Fibroblast of lung (primary cell): ENCODE measurements at places on chromosomes 5 and 9. TPM values are rescaled to one million over a fixed set of nuclear protein-coding genes. Genes with fewer than 3 reads are reported as not detected.

Gene OR1J2
- 0.26 and 0.33 TPM in 2 replicates for total RNA-seq

Gene UBE2QL1
- under 0.01 TPM in 1 of 2 replicates, not detected in the other for total RNA-seq

Gene DPYSL3
- total RNA-seq, result 135 and 206 TPM in 2 replicates

- no peak overlapping the region for H3K4me3 ChIP-seq
- peaks cover 13% of the 10 kb centered on the region for H3K36me3 ChIP-seq
- no peak overlapping the region for H3K27ac ChIP-seq
These were observed 74.1 kb downstream of the PHF2 start for GRCh38 chr9:93650448-93650847.

DNA sequence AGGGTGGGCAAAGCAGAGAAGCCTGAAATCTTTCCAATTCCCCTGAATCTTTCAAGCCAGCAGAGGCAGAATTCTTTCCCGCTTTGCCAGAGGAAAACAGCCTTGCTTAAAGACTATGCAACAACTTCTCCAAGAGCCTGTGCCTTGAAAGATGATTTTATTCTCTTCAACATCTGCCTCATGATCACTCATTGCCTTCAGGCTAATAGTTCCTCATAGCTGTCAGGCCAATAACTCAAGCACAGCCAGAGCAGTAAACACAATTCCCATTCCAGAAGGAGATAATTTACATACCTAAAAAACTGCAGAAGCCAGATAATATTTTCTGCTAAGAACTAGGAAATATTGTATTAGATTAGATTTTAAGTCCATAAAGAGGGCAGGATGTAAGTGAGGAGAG, 92.3 kb upstream of the PUM3 start:
- H3K27me3 ChIP-seq, result no peaks in the 10 kb centered on the region
- no peaks in the 10 kb centered on the region for H3K4me1 ChIP-seq

DNA sequence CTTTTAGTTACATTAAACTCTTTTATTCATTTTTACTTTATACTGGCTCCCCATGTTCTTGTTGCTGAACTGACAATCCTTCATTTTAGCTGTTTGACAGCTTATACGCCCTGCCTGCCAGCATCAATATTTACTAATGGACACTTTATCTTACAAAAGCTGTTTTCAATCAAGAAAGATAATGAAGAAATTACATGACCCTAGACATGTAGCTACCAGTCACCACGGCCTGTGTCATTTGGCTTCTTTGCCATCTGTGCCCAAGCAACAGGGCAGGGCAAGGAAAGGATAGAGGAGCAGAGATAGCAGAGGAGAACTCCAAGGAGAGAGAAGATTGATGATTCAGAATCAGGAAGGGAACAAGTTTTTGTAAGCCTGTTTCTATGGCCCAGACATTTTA, 647.3 kb downstream of the BRINP1 start:
- H3K27me3 ChIP-seq, result no peaks in the 10 kb centered on the region
- H3K27ac ChIP-seq, result no peak overlapping the region
- H3K36me3 ChIP-seq, result no peaks in the 10 kb centered on the region
- H3K4me3 ChIP-seq, result no peak overlapping the region
- no peaks in the 10 kb centered on the region for H3K4me1 ChIP-seq

GRCh38 chr9:15205632-15206420, 101.2 kb downstream of the TTC39B start:
- DNase-seq, result peak; percentile 30
- H3K36me3 ChIP-seq, result no peaks in the 10 kb centered on the region

DNA sequence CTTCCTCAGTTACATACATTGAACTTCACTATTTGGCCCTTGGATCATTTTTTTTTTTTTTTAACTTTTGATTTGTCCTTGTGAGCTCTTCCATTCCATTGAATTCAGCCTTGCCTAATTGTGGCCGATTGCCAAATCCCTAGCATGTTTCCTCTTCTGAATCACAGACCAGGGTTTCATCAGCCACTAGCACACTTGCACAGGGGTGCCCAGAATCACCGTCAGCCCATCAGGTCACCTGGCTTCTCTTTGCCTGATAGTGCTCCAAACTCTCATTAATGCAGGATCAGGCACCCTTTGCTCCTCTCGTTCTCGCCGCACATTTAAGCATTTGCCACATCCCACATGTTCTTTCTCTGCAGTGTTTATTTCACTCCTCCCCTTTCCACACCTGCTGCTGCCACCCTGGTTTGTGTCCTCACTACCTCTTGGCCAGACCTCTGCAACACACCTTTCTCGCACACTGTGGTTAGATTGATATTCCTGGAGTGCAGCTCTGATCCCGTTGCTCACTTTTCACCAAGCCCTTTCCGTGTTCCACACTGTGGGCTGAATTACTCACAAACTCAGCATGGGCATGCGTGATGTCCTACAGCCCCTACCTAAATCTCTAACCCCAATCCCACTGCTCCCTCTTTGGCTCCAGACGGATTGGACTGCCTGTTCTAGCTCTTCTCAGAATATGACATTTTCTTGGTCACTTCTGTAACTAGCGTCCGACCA, 9.8 kb downstream of the PIK3R1 start:
- H3K27me3 ChIP-seq, result no peaks in the 10 kb centered on the region
- peak; percentile 90 for DNase-seq
- peaks cover 9% of the 10 kb centered on the region for H3K4me1 ChIP-seq
- H3K4me3 ChIP-seq, result no peak overlapping the region

DNA sequence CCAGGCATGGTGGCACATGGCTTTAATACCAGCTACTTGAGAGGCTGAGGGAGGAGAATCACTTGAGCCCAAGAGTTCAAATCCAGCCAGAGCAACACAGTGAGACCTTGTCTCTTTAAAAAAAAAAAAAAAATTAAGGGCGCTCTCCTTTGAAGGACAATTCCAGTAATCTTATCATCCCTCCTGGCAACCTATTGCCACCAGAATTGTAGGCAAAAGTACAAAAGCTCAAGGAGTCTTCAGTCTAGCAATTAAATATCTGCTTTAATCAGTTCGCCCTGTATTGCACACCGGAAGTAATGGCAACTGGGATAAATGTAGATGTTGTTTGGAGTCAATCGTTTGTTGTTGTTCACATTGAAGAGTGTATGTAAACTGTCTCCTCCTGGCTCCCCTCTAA, 7.7 kb downstream of the SNX18 start:
- no peaks in the 10 kb centered on the region for H3K36me3 ChIP-seq
- H3K4me3 ChIP-seq, result no peak overlapping the region
- H3K27ac ChIP-seq, result no peak overlapping the region
- peaks cover 8% of the 10 kb centered on the region for H3K4me1 ChIP-seq
- no peaks in the 10 kb centered on the region for H3K27me3 ChIP-seq
- no peak for DNase-seq

DNA sequence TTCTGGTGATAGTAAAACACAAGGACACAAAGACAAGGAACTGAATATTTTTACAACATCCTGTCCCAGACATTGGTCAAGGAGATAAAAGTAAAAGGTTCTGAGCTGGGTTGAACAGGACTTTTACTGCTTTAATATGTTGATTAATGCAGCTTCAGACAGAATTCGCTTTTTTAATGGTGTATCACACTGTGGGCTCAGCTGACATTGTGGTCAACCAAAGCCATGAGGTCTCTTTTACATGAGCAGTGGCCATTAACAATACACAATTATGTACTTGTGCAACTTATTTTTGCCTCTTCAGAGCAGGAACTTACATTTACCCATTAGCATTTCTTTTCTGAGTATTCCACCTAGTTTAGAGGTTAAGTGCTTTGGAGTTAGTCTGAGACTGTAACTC, 22.8 kb upstream of the ERBIN start:
- H3K27ac ChIP-seq, result no peak overlapping the region
- DNase-seq, result peak; percentile 49
- H3K27me3 ChIP-seq, result no peaks in the 10 kb centered on the region
- H3K36me3 ChIP-seq, result no peaks in the 10 kb centered on the region
- no peaks in the 10 kb centered on the region for H3K4me1 ChIP-seq
- H3K4me3 ChIP-seq, result no peak overlapping the region

- H3K27ac ChIP-seq, result peak overlapping the region; percentile 82
- H3K36me3 ChIP-seq, result no peaks in the 10 kb centered on the region
- H3K4me3 ChIP-seq, result no peak overlapping the region
- DNase-seq, result peak; percentile 74
- H3K27me3 ChIP-seq, result peaks cover 5% of the 10 kb centered on the region
These were observed 31.2 kb downstream of the FGF18 start for GRCh38 chr5:171450423-171451331.

DNA sequence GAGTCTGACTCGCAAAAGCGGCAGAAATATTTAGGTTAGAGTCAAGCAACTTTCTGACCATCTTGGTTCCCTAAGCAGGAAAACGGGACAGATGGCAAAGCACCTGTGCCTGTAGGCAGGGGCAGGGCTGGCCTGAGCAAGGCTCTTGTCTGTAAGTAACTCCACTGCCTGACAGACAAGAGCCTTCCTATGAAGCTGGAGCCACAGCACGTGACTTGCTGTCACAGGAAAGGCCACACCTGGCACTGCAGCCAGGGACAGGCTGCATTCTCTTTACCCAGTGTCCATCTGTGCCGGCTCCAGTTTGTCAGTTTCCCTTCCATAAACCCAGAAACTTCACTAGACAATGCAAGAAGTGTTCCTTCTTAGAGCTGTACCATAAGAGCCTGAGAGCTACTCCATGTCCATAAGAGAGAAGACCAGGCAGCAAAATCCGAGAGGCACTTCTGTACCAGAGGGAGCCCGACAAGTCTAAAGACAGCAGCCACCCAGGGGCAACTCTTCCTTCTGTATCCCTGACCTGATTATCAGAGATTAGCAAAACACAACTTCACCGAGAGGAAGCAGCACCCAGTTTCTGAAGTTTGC, 78.1 kb downstream of the GPR21 start:
- H3K27me3 ChIP-seq, result no peaks in the 10 kb centered on the region
- no peak for DNase-seq
- no peak overlapping the region for H3K4me3 ChIP-seq
- H3K27ac ChIP-seq, result no peak overlapping the region
- no peaks in the 10 kb centered on the region for H3K36me3 ChIP-seq

DNA sequence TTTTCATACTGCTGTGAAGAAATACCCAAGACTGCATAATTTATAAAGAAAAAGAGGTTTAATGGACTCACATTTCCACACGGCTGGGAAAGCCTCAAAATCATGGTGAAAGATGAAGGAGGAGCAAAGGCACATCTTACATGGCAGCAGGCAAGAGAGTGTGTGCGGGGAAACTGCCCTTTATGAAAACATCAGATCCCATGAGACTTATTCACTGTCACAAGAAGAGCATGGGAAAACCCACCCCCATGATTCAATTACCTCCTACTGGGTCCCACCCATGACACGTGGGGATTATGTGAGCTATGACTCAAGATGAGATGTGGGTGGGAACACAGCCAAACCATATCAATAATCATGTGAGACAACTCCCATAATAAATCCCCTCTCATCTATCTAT, 8.7 kb downstream of the TTC39B start:
- no peak overlapping the region for H3K27ac ChIP-seq
- H3K4me1 ChIP-seq, result peaks cover 14% of the 10 kb centered on the region
- no peaks in the 10 kb centered on the region for H3K27me3 ChIP-seq
- H3K4me3 ChIP-seq, result no peak overlapping the region

DNA sequence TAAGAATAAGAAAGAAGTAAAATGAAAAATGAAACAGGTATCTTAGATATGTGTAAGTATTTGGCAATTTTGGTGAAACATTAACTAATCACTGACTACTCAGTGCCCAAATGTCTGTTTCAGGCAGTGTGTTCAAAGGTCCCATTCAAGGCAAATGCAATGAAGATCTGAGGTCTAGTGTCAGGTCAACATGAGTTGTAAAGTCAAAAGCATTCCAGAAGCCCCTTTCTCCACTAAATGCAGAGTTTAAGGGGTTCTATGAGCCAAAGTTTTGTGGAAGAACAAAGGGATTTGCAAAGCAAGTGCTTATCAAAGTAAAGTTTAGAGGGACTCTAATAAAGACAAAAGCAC, 71.0 kb upstream of the GPBP1 start:
- no peak overlapping the region for H3K4me3 ChIP-seq
- H3K4me1 ChIP-seq, result no peaks in the 10 kb centered on the region
- H3K27me3 ChIP-seq, result no peaks in the 10 kb centered on the region
- no peaks in the 10 kb centered on the region for H3K36me3 ChIP-seq
